ENCODE measurements at places on chromosomes 16 and 17.
A peak's percentile ranks its signal among the peaks of the same experiment; 100 is the strongest.

DNA sequence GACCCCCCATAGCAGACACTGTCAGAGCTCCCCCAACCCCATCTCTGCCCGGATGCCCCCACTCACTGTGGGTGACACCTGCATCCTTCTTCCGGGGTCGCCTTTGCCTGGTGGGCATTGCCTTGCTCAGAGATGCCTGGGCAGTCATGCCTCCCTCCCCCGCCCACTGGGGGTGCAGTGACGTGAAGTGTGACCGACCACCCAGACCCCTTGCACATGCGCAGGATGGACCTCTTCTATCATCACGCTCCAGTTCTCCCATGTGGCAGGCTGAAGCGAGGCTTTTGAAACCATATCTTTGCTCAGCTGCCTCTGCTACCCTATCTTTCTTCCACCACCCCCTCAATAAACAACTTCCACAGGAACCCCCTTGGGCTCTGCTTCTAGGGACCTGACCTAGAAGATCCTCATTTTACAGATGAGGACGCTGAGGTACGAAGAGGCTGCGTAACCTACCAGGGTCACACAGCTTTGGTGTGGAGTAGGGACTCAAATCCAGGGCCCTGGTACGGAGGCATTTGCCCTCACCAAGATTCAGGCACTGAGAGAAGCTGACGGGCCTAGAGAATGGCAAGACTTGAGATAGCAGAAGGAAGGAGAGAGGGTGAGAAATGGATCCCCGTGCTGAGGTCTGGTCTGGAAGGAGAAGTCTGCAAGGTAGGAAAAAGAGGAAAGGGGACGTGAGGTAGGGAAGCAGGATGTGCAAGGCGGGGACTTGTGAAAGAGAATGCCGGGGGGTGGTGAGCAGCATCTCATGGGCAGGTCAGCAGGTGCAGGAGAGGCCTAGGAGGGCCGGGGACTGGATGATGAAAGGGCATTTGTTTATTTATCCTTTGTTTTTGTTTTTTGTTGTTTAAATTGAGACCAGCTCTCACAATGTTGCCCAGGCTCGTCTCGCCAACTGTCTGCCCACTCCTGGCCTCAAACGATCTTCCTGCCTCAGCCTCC is 14.4 kb downstream of the NLRC5 start:
- DNase-seq: no peak

- no peak for DNase-seq
Measured at GRCh38 chr17:29193146-29193545, 12.9 kb upstream of the MYO18A start.

- peak; percentile 51 for DNase-seq
Measured at GRCh38 chr17:78805301-78805700, 23.2 kb upstream of the CYTH1 start.

DNA sequence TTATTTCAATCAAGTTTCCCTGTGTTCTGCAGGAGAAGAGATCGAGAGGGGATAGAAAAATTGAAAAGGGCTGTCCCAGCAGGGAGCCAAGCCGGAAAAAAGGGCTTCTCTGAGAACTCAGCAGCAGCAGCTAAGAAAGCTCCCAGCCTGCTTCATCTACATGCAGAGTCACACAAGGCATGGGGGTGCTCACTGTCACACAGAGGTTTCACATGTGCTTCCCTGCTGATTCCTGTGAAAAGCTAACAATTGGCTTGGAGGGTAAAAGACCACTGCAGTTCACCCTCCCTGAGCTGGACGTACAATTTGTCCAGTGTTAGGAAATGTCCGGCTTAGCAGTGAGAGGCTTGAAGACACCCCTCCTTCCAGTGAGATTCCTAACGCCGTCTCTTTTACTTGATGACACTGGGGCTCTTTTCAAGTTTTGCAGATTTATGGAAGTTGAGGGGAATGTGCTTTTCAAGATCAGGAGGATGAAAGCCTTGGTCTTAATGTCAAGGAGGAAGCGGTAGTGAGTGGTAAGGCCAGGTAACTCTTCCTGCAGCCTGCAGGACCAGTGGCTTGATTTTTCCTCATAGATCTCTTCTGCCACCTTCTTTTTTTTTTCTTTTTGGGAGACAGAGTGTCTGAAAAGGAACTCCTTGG is 85.6 kb downstream of the WNT3 start:
- no peak for DNase-seq

- no peak for DNase-seq
Measured at GRCh38 chr17:10547351-10547750, 2.1 kb downstream of the MYH2 start.

- DNase-seq: peak; percentile 41
Measured at GRCh38 chr16:71358464-71358998, at the start of gene CALB2. CALB2 (plus strand) TSS chr16:71358723; CDS start chr16:71358793, 70 bp downstream.
